8988T (cell line): ENCODE measurements at places on chromosomes 16 and 17.

DNA sequence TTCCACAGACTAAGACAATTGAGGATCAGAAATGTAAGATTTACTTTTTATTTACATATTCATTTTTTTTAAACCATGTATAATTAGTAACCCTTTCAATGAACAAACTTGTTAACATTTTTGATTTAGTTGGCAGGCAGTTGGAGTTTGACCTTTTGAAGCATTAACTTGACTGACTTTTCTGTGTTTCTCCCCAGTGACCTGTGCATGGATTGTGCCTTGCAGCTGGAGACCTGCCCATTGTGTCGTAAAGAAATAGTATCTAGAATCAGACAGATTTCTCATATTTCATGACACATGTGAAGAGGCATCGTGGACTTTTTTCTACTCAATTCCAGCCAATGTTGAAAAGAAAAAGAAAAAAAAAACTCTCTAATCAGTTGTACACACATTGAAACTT is 6.4 kb upstream of the ARL2BP start:
- no peak for DNase-seq

GRCh38 chr16:80654094-80654862 is 113.5 kb downstream of the DYNLRB2 start:
- no peak for DNase-seq

DNA sequence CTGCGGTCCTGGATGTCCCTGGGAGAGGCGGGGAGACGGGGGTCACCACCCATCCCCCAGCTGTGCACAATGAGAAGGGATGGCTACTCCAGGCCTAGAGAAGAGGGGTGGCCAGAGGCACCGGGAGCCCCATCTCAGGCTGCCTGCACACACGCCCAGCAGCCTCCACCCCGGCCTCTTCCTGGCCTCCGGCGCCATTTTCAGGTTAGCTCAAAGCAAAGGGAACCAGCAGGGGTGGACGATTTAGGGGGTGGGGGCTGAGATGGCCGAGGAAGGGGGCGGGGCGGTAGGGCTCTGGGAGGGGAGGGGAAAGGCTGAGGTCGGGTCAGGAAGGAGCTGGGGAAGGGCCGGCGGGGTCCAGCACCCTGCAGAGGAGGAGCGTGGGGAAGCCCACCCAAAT is 42.8 kb downstream of the SRCIN1 start:
- no peak for DNase-seq

GRCh38 chr17:71286625-71287024 is 834.2 kb upstream of the SOX9 start:
- DNase-seq: no peak

DNA sequence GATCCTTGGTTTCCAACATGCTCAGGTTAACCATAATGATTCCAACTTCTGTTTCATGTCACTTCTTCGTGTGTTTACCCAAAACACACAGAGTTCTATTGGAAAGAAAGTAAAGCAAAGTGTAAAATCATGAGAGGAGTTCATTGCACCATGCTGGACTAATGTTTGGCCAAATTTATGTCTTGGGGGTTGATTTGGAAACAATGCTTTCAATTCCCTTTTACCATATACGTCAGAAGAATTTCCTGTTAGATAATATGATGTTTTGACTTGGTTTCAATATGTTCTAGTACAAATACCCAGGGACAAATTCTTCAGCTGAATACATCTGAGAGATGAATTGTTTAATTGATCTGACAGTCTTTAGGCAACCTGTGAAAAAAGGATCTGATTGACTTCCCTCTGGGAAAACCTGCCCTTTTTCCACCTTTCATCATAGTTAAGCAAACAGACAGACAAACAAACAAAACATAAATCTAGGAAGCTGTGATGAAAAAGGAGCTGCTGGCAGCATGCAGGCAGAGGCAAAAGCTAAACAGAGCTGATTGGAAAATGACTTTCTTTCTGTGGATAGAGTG is 26.0 kb upstream of the MPHOSPH6 start:
- no peak for DNase-seq

DNA sequence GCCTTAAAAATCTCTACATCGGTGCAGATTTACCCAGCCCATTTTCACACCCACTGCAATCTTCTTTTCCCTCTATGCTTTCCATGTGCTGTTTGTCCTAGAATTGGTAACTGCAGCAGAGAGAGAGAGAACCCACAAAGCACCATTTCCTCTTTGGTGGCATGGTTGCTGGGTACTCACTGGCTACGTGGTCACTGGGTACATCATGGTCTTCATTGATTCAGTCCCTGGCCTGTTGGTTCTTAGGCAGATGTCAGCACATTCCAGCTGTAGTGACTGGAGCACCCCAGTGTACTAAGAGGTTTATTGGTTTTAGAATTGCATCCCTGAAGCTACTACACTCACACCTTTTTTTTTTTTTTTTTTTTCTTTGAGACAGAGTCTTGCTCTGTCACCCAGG is 156.1 kb upstream of the CACNG5 start:
- no peak for DNase-seq
